Brain (organoid and tissue), 16 donors: ENCODE measurements at places on chromosomes 6 and 20. TPM values are rescaled to one million over a fixed set of nuclear protein-coding genes. Genes with fewer than 3 reads are reported as not detected.

DNA sequence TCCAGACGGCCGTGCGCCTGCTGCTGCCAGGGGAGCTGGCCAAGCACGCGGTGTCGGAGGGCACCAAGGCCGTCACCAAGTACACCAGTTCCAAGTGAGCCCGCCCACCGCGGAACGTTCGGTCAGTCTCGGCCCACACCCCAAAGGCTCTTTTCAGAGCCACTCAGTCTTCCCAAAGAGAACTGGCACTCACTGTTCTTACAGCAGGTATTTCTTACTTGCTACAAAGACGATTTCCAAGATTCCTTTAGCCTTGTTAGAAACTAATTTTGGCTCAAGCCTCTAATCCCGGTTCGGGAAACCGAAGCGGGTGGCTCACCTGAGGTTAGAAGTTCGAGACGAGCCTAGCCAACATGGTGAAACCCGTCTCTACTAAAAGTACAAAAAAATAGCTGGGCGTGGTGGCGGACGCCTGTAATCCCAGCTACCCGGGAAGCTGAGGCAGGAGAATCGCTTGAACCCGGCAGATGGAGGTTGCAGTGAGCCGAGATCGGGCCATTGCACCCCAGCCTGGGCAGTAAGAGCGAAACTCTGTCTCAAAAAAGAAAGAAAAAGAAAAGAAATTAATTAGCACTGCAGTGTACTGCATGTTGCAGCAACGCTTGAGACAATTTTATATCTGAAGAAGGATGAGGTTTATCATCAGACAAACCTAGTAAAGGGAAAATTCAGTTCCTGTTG is 73.1 kb downstream of the OR2B2 start:
- DNase-seq = peak; percentile 29

GRCh38 chr6:93243231-93243778 is 176.1 kb downstream of the EPHA7 start:
- DNase-seq = no peak

GRCh38 chr6:163750431-163751031 is 336.0 kb downstream of the QKI start:
- DNase-seq = peak; percentile 58

The MDFI gene
- polyA plus RNA-seq = 3.8 TPM

GRCh38 chr6:14571746-14572145 is 454.2 kb downstream of the CD83 start:
- DNase-seq = no peak

The CDH4 gene
- polyA plus RNA-seq = 5.2 TPM

The SEL1L2 gene
- not detected for polyA plus RNA-seq

DNA sequence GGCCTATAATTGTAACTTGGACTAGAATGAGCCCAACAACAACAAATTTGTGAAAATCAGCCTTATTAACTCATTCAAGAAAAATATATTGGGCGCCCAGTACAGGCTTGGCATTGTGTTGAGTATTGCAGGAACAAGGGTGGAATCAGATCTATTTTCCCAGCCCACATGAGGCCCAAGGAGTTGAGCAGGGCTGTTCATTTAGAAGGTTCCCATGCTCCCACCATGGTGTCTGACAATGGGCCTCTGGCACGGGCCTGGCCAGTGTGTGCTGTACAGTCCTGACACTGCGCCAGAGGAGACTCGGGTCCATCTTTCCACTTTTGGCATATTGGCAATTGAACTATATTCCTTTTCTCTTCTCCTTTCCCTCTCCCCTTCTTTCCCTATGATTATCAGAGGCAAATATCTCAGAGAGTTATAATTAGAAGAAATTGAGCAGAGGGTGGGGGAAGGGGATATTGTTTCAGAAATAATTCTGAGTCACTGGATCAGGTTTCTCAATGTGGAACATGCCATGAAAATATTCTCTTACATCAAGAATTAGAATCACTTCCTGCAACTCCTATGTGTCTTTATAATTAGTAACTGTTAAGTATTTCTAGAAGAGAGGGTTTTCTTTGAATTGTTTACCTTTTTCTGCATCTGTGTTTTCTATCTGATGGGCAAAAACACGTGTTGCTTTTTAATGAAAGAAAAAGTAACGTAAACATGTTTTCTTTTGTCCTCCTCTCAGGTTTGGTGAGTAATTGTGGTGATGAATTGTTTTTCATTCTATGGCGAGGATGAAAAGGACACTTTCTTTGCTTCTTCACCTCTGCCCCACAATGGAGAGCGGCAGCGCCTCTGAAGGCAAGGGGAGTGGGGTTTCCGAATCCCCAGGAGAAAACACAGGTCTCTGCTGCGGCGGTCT is 209.4 kb downstream of the FOXA2 start:
- no peak for DNase-seq

GRCh38 chr6:2741756-2742155 is 9.0 kb downstream of the MYLK4 start:
- no peak for DNase-seq

DNA sequence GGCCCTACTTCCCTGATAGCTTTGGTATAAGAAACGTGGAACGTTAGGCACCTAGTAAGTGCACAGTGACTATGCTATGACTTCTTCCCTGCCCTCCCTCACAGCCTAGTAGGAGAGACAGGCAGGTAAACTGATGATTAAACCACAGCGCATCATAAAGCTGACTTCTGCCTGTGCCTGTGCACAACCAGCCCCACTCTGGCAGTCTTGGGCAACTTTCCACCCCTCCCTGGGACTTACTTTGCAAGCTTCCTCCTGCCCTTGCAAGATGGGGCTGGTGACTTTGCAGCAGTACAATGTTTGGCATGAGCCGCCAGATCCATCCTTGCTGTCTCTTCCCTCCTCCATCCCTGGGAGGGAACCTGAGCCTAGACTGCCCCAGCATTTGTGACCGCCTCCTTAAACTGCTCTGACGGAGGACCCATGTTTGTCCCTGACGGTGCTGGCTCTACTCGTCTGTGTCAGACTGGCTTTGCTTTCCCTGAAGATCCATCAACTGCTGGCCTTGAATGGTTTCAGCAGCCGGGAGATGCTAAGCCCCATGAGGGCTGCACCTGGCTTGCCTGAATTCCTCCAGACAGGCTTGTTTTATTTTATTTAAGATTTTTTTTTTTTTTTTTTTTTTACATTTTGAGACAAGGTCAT is 36.1 kb downstream of the EFCAB8 start:
- no peak for DNase-seq

GRCh38 chr20:37786043-37786442 is 92.2 kb downstream of the CTNNBL1 start:
- DNase-seq = no peak

- DNase-seq = no peak
These were observed 128.8 kb downstream of the FOXO3 start for GRCh38 chr6:108689272-108690161.

DNA sequence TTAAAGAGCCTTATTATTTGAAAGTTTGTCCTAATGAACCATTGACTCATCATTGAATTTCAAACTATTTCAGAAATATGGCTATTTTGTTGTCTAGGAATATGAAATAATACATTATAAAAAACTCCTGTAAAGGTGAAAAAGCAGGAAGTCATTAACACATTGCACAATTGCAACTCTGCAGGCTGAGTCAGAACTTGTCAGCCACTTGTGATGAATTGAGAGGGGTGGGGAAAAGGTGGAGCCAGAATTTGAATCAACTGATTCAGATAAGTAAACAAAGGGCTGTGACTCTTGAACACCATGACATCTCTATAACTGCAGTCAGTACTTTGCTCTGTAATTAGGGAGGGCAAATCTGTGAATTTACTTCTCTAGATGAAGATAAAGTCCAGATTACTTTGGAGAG is 6.0 kb downstream of the C6orf141 start:
- DNase-seq = no peak

DNA sequence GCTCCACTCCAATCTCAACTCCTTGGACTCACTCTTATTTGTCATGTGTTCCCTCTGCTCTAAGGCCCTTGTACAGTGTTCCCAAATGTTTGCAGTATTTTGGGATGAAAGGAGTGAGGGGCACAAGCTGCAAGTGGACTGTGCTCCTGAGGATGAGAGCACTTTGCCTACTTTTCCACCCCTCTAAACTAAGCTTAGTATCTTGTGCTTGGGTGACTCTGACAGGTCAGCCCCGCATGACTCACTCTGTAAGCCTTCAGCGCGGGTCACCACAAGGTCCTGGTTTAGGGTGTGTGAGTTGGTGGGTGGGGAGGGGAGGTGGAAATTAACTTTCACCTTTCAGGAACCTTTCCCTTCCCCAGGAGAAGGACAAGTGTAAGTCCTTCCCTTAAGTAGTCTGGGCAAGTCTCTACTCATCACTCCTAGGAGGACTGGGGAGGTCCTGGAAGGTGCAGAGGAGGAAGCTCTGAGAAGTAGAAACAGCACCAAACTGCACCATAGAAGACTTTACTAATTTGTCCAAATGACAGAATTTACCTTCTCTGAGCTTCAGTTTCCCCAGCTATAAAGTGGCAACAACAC is 68.8 kb upstream of the EPB41L1 start:
- DNase-seq = no peak

DNA sequence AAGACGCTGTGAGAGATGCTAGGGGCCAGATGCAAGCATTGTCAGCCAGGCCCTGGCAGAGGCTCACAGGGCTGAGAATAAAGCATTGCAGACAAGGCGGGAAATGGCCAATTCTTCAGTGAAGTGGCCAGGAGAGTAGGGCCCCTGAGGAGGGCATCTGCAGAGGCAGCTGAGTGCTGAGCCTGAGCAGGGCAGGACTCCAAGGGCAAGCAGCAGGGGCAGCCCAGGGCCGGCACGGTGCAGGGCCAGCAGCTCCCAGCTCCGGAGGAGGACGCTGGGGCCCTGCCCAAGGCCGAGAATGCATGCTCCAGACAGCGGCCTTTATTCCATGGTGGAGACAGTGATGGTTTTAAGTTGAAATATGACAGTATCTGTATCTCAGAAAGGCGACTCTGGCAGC is 305.5 kb downstream of the FOXC1 start:
- no peak for DNase-seq

GRCh38 chr6:43673444-43674084 is 14.0 kb downstream of the MRPS18A start:
- DNase-seq = peak; percentile 44

GRCh38 chr6:128508588-128509296 is 11.7 kb downstream of the PTPRK start:
- no peak for DNase-seq

The SLC2A4RG gene
- 47.5 TPM for polyA plus RNA-seq

DNA sequence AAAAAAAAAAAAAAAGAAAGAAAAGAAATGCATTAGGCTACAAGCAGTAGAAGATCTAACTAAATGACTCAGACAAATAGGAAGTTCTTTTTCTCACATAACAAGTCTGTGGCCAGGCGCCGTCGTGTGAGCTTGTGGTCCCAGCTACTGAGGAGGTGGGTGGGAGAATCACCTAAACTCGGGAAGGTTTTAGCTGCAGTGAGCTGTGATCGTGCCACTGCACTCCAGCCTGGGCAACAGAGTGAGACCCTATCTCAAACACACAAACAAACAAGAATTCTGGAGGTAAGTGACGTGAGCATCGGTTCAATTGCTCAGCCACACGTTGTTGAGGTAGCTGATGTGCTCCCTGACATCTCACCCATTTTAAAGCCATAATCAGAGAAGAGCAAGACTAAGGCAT is 37.9 kb upstream of the SLC23A2 start:
- DNase-seq = no peak

DNA sequence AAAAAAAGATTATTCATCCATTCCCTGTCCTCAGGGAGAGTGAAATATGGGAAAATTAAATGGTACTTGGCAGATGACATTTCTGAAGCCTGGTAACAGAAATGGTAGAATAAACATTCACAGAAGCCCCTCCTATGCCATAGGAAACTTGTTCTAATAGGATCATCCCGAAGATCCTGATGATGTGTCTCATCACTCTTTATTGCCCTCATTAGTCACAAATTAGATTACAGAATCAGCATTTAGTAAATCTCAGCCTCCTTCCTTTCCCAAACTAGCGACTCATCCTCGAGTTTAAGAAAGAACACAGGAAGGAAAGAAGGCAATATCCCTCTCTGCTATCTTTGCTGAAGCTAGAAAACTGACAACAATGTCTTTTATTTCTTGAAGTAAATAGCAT is 154.4 kb downstream of the TMEM200A start:
- DNase-seq = no peak

DNA sequence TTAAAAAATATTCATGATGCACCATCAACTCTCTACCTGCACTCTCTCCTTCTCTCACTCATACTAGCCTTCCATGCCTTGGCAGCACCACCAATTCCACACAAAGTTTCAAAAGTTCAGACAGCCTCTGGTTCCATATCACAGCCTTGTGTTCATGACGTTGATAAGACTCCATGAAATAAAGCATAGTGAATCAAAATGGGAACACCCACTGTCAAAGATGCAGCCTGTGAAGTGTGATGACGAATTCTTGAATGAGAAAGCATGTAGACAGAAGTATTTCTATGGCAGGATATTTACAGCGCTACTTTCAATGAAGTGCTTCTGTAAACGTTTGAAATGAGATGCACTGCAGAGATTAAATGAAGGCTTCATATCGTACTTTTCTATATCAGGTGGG is 77.3 kb upstream of the FERMT1 start:
- DNase-seq = no peak

- no peak for DNase-seq
These were observed 31.3 kb upstream of the LAMP5 start for GRCh38 chr20:9483131-9483530.

The EYA2 gene
- 24.9 TPM for polyA plus RNA-seq

DNA sequence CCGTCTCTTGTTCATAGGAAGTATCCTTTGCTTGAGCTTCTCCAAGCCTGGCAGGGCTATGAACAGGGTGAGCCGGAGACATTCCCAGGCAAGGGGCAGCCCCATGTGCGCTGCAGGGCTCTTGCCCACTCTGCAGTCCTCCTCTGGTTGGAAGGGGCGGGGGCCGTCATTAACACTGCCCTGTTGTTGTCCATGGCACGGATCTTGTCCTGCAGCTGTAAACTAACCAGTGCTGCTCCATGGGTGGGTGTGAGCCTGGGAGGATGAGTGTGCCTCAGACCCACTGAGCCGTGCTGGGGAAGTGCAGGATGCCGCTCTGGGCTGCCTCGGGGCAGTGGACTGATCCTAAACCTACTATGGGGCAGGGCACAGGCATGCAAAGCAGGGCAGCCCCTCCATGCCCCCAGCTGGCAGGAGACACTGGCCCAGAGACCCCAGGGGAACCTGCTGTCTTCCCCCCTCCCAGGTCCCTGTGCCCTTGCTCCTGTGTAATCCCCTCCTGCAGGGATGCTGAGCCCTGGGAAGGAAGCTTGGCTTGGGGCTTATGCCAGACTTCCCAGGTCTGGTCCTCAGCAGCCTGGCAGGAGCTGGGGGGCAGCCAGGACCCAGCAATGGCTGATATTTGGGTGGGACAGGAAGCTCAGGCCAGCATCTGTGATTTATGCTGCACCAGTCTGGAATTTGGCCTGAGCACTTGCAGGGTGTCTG is 8.5 kb downstream of the EBF4 start:
- DNase-seq = peak; percentile 9

GRCh38 chr6:13259393-13259792 is 68.9 kb downstream of the TBC1D7 start:
- no peak for DNase-seq

DNA sequence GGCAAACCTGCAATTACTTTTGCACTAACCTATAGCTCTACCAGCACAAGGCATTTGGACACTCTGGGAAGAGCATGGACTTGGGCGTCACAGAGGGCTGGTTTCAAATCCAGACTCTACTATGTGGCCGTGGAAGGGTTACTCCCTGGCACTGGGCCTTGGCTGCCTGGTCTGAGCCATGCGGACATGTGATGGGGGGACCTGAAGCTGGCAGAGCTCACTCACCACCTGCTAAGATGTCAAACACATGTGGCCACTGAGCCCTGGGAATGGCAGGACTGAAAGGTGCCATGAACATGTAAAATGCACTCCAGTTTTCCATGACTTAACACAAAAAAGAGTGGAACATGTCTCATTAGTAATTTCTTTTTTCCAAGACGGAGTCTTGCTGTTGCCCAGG is 23.7 kb downstream of the VSTM2L start:
- no peak for DNase-seq

GRCh38 chr6:52724406-52725121 is 38.7 kb downstream of the GSTA2 start:
- peak; percentile 43 for DNase-seq
